CD4-positive, alpha-beta T cell treated with Interleukin-17A for 1 hour (primary cell): ENCODE measurements at places on chromosomes 7 and 10.
A peak's percentile ranks its signal among the peaks of the same experiment; 100 is the strongest.

- DNase-seq = no peak
Observed at GRCh38 chr10:77863446-77863845, 63.1 kb downstream of the DLG5 start.

GRCh38 chr10:130108934-130109604, 1.6 kb downstream of the C10orf143 start:
- DNase-seq = peak; percentile 14

DNA sequence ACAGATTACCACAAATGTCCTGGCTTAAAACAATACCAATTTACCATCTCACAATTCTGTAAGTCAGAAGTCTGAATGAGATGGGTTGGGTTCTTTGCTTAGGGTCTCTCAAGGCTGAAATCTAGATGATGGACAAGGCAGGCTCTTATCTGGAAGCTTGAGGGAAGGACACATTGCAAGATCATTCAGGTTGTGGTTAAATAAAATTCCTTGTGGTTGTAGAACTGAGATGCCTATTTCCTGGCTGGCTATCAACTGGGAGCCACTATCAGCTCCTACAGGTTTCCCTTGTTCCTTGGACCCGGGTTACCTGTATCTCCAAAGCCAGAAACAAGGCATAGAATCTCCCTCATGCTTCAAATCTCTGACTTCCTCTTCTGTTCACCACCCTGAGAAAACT, 148.4 kb downstream of the MDFIC start:
- no peak for DNase-seq

GRCh38 chr7:91514591-91514990, 250.4 kb downstream of the FZD1 start:
- no peak for DNase-seq

DNA sequence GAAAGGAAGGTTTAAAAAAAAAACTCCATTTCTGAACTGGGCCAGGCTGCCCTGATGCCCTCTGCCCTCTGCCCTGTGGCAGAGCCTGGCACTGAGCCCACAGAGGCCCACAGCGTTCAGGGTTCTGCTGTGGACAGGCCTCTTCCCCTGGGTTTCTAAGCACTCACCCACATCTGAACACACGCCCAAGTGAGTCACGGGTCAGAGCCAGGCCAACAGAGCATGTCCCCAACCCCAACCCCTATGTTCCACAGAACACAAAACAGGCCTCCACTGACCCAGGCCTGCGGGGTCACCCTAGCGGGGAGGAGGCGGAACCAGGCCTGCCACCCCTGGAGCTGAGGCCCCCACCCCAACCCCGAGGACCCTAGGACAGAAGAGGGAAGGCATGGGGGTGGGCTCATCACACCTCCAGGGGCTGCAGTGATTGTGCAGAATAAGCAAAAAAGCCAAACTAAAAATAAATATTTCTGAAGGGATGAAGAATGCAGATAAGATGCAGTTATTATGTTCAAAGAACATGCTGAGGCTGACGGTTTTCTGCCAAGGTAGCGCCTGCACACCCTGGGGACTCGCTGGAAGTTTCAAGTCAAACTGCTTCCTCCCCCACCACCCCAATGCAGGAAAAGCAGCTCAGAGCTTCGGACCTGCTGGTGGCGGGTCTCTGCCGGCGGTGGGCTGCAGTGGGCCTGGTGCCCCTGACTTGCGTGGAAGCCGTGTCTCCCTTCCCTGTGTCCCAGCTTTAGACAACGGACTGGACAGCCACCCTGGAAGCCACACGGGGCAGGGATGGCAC, 5.4 kb downstream of the WDR86 start:
- peak; percentile 41 for DNase-seq

- no peak for DNase-seq
Observed at GRCh38 chr10:33208166-33208565, 126.3 kb downstream of the NRP1 start.

DNA sequence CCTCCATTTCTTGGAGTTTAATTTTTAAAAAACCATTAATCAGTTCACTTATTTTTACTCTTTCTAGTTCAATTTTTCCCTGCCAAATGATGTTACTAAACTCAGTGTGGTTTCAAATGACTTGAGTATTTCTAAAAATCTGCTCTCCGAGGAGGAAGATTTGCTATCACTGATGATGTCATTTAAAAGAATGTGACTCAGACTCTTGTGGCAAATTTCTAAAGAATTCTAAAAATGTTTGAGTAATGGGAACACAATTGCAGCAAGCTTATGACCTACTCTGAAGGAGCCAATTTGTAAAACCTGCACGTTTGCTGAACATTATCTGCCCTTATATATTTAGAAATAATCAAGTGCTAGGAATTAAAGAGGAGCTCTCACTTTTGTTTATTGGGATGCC, 88.6 kb downstream of the SPAG6 start:
- no peak for DNase-seq

- DNase-seq = no peak
Observed at GRCh38 chr7:80244206-80244916, 109.7 kb downstream of the GNAI1 start.

DNA sequence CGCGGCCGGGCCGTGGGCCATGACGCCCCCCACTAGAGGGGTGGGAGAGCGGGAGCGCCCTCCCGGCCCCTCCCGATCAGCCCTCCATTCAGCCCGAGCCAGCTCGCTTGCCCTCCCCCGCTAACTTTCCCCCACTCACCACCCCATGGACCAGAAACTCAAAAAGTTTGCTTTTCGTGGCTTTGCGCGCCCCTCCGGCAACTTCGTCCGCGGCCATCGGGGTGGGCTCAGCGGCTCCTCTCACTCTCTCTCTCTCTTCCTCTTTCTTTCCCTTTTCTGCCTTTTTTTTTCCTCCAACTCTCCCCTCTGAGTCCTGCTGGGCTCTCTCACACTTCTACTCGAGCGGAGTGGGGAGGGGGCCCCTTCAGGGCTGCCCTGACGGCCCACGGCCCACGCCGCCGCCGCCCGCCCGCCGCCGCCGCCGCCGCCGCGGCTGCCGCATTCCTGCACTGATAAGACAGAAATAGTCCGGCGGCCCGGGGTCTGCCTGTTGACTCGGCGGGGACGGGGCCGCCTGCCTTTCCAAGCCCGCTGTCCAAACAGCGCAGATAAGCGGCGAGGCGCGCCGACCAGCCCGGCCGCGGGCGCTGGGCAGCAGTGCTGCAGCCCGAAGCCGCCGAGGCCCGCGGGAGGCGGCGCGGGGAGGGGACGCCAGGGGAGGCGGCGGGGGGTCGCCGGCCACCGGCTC, at the start of gene SMARCD3:
SMARCD3 (minus strand) TSS at position 349 of the 688 bp plus-strand sequence; CDS start at position 217, 132 bp downstream.
- peak; percentile 36 for DNase-seq

DNA sequence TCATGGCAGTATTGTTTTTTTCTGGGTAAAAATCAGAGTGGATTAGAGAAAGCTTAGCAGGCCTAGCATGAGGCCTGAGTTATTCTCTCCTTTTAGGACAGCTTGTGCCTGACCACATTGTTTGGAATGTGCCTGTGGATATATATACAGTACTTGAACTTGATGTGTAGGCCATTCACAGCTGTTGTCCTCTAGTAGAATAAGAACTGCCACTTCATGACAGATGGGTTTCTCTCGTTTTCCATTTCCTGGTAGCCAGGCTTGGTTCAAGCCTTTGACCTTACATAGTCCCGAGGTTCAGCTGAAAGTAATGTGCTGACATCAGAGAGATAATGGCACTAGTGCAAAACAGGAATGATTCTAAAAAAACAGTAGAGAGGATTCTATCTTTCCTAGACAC, 473.9 kb downstream of the AUTS2 start:
- DNase-seq = no peak

DNA sequence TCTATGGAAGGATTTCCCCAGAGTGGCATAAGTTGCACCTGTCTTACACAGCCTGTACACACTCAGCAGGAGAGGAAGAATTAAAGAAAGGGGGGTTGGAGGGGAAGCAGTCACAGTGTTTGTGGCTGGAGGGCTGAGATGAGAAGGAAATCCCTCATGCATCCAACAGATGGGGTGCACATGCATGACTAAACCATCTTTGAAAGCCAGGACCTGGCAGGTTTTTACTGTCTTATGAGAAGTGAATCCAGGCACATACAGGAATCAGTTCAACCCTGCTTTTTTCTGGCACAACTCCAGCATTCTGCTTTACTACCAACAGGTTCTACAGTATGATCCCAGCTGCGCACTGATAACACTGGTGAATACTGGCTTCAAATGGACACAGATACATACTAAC, 107.7 kb downstream of the CACNA2D1 start:
- DNase-seq = no peak

DNA sequence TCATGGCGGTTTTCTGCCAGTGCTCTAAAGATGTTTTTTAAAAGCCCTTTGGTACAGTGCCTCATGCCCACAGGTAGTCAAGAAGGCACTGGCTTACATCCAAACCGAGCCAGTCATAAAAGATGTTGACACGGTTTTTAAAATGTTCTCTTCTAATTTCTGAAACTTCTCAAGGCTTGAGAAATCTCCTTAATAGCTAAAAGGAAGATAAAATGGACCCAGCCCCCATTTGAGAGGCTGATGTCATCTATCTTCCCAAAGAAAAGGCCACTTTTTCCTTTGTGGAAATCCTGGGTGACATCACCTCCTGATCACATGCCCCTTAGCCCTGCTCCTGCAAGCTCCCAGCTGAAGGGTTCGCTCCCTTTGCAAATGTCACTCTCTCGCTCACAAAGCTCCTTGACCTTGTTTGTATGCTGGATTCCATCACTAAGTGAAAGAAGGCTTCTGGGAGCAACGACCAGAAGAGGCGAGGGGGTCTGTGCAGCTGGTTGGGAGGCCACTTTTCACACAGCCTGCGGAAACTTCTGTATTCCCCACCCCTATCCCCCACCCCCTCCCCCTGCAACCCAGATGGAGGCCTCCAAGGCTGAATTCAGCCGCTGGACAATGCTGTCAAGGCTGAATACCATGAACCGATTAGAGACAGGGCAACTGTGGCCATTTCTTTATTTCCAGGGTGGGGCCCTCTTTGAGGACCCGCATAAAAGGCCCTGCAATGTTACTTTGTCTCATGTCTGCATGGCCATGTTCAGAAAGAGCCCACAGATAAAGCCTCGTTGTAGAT, 122.8 kb downstream of the CUBN start:
- no peak for DNase-seq

- no peak for DNase-seq
Observed at GRCh38 chr10:52615756-52616394, 156.7 kb downstream of the MBL2 start.

DNA sequence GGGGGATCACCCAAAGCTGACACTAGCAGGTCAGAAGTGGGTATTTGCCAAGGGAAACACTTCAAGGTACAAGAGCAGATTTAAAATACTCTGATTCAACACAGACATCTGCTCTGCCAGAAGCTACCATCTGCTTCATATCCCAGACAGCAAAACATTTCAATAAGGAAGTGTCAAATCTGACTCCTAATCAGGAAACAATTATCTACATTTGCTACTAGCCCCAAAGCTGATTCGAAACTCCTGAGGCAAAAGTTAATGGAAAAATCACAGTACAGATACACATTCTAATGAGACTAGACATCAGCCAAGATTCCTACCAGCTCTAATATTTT, 48.9 kb downstream of the PARD3 start:
- no peak for DNase-seq

GRCh38 chr7:134995239-134996096, 9.2 kb downstream of the AGBL3 start:
- peak; percentile 53 for DNase-seq

DNA sequence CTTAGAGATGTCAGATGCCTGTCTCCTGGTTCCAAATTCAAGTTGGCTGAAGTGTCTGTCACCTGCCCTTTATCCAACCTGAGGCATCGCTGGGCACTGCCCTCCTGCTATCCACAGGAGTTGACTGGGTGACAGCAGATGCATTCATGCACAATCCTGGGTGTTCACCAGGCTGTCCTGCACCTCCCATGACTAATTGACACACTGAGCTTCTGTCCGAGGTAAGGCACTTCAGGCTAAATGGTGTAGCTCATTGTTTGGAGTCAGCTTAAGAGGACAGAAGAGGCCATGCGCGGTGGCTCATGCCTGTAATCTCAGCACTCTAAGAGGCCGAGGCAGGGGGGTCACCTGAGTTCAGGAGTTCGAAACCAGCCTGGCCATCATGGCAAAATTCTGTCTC, 2.4 kb downstream of the UCMA start:
- DNase-seq = no peak

DNA sequence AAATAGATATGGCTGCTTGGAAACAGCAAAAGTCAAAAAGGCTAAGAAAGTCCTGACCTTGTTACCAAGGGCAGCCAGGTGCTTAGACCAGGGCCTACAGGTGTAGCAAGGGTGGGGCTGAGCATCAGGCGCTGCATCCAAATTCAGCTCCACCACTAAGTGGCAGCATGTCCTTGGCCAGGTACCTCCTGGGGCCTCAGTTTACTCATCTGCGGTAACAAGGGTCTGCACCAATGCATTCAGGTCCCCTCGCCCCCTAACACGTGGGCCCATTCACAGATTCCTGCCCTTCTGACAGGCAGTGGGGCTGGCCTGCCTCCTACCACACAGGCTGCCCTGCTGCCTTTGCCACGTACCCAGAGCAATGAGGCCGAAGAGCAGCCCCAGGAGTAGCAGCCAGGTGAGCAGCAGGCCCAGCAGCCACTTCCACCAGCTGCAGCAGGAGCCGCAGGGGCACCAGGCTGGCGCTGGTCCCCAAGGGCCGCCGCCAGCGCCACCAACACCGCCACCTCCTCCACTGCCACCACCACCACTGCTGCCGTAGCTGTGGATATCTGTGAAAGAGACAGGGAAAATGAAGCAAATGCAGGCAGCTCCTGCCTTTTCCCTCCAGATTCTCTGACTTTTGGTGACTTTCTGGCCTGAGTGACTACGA, 28.9 kb downstream of the COL17A1 start:
- no peak for DNase-seq

DNA sequence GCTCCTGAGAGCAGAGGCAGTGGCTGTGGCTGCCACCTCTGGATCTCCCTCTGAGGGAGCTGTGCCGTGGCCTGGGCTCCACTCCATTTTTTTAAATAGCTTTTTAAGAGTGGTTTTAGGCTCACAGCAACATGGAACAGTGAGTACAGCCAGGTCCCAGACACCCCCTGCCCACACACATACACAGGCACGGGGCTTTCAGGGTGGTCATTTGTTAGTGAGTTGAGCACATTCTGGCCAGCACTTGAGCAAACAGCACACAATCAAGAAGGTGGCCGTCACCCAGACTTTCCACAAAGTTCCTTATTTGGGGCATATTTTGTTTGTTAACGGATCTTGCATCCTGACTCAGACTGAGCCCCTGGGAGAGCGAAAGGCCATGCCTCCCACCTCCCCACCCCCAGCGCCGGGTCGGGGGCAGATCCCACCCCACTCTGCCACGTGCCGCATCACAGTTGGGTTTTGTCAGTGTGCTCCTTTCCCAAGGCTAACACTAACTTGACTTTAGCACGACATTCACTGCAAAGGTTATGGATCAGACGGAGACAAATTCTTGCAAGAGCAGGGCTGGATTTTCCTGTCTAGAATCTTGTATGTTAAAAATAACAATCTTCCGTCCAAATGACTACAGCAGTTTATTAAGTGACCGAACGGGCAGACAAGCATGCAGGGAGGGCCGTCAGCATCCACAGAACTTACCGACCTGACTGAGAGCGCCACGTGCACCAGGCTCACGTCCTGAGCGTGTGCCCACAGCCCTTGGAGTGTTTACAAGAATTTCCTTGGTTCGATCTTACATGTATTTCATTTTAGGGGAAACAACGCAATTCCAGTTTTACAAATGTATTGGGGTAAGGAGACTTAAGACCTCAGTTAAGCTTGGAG, 156.5 kb upstream of the NPS start:
- DNase-seq = no peak
